Astrocyte of the hippocampus (primary cell): ENCODE measurements at places on chromosomes 6 and 20.

DNA sequence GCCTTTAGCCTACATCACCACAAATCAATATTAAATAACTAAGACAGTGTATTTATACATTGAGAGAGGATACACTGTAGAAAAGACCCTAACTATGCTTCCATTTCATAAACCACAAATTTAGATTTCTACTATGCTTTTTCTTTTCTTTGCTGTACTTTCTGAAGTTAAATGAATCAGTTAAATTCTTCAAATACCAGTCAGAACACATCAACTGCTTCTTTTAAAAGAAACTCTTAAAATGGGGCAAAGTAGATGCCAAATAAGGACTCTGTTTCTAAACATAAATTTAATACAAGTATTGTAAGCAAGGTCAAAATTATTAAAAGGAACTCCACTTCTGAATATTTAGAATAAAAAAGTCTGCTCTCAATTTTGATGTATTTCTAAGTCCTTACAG, 76.9 kb downstream of the GMDS start:
- DNase-seq: peak; percentile 37

DNA sequence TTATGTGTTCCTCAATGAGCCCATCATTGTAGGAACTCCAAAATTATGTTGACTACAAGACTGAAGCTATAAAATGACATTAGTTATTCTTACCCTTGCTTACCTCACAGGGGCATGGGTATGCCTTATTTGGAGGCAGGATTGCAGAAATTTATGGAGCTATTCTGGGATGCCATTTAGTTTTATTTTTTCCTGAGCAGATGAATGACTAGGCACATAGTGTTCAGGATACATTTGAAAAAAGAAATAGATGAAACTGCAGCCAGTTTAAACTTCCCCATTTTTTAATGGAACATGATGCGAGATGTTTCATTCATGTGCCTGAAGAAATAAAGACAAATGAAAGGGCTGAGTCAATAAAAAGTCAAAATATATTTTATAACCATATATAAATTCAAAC, 399.2 kb upstream of the JAG1 start:
- DNase-seq: no peak

DNA sequence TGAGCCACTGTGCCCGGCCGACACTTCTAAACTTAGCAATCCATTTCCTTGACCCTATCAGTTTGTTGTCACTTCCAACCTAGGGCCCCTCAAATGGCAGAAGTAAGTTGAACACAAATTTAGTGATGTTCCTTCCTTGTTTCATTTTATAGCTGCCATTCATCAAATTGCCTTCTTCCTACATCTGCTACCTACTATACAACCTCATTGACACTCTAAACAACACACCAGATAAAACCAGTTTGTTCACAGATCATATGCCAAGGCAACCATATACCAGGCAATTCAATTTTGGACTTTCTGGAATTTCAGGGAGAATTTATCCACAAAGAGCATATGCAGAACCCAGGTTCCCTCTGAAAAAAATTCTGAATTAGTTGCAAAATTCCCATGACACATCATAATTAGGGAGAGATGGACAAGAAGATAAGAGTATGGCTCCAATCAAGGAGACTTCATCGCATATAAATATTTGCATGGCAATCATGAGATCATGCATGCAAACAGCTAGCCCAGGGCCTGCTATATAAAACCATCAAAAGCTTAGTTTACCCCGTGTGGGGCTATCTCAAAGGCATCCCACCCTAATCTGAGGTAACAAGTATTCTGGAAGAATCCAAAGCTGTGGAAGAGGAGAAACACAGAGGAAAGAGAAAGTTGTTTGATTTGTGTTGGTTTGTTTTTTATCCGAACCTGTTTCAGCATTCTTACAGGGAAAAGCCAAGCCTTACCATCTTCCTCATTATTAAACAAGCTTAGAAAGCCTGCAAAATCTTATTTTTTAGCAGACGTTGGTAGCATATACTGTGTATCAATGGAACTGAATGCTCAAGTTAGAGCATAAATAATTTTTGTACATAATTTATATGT, 132.8 kb upstream of the TNFAIP3 start:
- DNase-seq: no peak

DNA sequence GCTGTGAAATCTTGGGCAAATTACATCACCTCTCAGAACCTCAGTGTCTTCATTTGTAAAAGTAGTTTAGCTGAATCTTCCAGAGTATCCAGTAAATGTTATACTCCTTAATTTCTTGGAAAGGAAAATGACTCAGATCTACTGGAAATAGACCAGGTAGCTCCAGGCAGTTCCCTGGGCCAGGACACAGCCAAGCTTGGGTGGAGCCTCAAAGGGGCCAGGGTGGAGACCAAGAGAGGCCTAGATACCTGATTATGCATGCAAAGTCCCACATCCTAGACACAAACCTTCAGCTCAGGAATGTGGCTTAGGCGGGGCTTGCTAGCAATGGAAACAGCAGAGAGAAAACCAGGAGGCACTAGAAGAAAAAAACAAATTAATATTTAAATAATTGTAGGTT, 272.8 kb downstream of the MAFB start:
- no peak for DNase-seq

- DNase-seq: no peak
Observed at GRCh38 chr20:13141546-13141945, 79.5 kb upstream of the ISM1 start.
